NCI-H345 (cell line): ENCODE measurements at places on chromosomes 5 and 9.

- DNase-seq, result no peak
These were observed 62.4 kb upstream of the TAS2R1 start for GRCh38 chr5:9692576-9692975.

DNA sequence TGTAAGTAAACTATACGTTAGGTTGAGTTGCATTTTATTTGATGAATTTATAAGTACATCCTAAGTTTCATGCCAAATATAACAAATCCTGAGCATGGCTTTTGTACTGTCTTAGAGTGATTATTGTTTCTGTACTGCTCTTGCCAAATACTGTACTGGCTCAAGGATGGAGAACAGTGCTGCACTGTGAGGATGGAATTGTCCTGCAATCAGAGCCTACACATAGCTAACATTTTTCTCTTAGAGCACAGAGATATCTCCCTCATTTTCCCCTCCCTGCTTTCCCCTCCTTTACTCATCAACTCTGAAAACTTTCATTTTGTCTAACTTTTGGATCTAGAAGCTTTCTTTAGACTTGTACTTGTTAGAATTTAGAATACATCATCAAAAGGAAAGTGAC, 28.3 kb downstream of the LRRC70 start:
- no peak for DNase-seq

- peak; percentile 54 for DNase-seq
These were observed 22.6 kb downstream of the SEMA5A start for GRCh38 chr5:9523090-9523823.

GRCh38 chr9:133876836-133877235, 115.3 kb downstream of the VAV2 start:
- no peak for DNase-seq

GRCh38 chr9:131012396-131012917, 3.5 kb downstream of the LAMC3 start:
- no peak for DNase-seq

GRCh38 chr9:128323212-128323730, 632 bp downstream of the COQ4 start:
- no peak for DNase-seq

- no peak for DNase-seq
These were observed 14.3 kb upstream of the KLF9 start for GRCh38 chr9:70428781-70429180.

GRCh38 chr5:175003531-175003930, 279.1 kb downstream of the MSX2 start:
- no peak for DNase-seq

- no peak for DNase-seq
These were observed 36.1 kb downstream of the DAP start for GRCh38 chr5:10724781-10725507.

- no peak for DNase-seq
These were observed 55.9 kb downstream of the TMC1 start for GRCh38 chr9:72577212-72577753.

- DNase-seq, result no peak
These were observed 8.7 kb downstream of the CLTB start for GRCh38 chr5:176407456-176408251.

GRCh38 chr9:71857159-71857558, 53.8 kb downstream of the ABHD17B start:
- DNase-seq, result no peak

GRCh38 chr5:37043693-37044092, 167.1 kb downstream of the NIPBL start:
- DNase-seq, result no peak

DNA sequence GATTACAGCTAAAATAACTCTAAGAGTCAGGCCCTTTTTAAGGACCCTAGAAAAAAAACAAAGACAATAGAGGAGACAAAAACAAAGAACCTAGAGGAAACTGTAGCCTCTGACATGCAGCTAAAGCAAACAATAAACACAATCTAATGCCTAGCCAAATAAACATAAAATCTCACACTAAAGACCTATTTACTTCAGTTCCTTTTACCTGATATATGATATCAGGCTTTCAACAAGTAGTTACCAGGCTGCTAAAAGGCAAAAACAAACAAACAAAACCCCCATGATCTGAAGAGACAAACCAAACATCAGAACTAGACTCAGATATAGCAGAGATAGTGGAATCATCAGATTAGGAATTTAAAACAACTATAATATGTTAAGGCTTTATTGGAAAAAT, 226.5 kb upstream of the POU5F2 start:
- DNase-seq, result peak; percentile 78

GRCh38 chr5:59479086-59479485, 414.4 kb downstream of the PDE4D start:
- DNase-seq, result no peak

GRCh38 chr5:174895360-174895759, 171.0 kb downstream of the MSX2 start:
- no peak for DNase-seq
